Globus pallidus (tissue), 1 donor: ENCODE measurements at places on chromosomes 4 and X.

DNA sequence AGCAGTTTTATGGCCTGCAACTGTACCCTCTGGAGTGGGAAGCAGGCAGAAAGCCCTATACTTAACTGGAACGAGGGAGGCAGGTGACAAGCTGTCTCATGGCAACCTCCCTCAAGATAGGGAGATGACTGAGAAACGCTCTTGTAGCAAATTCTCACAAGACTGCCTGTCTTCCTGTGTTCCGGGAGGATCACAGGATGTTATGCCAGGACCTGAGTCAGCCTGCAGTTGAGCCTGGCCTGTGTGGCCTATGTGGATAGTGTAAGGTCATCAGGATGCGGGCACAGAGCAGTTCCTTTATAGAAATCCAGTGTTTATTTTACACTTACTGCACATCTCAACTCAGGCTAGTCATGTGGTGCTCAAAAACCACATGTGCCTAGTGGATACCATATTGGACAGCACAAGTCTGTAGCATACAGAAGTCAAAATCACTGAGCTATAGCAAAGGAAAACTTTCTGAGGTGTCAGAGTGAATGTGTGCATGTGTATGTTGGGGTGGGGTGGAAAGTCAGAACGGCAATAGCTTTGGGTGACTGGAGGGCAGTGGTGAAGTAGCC, 25.2 kb downstream of the TAF7L start:
- no peak for DNase-seq

DNA sequence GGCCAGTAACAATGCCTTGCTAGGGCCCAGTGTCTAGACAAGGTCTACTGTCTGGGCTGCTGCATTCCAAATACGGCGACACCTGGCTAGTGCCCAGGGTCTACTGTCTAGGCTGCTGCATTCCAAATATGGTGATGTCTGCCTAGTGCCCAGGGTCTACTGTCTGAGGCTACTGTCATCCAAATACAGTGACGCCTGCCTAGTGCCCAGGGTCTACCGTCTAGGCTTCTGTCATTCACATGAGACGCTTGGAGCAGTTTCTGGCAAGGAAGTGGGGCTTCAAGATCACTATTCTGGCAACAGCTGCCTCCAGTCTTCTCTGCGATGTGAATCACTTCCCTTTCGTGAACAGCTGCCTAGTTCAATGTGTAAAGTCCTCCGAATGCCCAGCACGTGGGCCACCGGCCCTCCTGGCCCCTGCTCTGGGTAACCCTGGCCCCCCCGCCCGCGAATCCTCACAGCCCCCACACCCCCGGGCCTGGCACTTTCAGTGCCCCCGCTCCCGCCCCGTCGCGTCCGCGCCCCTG, 12.7 kb downstream of the ACOX3 start:
- DNase-seq, result peak; percentile 55

DNA sequence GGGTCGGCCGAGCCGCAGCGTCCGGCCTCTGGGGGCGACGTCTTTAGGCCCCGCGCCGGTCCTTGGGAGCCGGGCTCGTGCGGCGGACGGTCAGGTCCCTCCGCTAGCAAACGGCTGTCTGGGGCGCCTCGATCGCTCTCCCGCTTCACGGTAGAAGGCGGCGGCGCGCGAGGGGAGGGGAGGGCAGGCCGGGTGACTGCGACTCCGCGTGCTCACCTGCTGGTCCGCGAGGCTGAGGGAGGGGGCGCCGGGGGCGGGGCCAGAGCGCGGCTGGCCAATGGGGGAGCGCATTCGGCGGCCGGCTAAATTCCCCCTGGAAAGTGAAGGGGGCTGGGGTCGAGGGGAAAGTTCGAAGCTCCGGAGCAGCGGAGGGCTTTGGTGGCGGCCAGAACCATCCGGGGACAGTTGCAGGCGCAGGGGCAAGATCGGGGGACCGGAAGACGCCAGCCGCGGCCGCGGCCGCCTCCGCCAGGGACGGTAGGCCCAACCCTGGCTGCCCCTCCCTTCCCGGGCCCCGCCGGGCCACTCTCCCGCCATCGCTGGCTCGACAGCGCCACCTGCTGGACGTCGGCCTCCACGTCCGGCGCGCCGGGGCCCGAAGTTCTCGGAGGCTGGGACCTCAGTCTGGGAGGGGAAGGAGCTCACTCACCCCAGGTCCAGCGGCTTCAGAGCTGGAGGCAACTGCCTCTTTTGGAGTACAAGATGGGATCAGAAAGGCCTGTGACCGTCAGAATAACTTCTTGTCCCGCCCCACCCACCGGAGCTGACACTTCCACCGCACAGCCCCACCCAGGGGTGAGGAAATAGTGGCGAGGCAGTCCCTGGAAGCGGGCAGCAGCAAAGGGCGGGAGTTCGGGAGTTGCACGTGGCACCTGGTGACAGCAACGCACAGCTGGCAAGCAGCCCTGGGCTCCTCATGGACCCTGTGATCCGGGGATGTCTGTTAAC, 49.9 kb downstream of the ELF4 start:
- peak; percentile 52 for DNase-seq

DNA sequence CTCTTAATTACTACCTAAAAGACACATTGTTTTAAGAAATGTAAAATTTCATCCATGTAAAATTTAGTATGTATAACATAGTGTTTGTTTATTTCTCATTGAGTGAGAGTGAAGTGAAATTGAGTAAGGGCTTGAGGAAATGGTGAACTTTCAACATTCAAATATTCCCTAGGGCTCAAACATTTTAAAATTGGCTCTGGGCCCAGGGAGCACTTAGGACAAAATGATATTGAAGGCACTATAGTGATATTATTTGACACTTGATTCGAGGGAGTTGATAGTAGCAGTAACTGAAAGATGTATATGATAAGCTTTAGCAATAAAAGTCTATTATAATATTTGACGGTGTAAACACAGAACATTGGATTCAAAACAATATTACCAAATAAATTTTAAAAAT, 1244.0 kb upstream of the TENM3 start:
- no peak for DNase-seq

- no peak for DNase-seq
Measured at GRCh38 chr4:2867758-2868491, 24.3 kb downstream of the ADD1 start.

- DNase-seq, result no peak
Measured at GRCh38 chrX:13101441-13102139, 57.2 kb upstream of the FAM9C start.

DNA sequence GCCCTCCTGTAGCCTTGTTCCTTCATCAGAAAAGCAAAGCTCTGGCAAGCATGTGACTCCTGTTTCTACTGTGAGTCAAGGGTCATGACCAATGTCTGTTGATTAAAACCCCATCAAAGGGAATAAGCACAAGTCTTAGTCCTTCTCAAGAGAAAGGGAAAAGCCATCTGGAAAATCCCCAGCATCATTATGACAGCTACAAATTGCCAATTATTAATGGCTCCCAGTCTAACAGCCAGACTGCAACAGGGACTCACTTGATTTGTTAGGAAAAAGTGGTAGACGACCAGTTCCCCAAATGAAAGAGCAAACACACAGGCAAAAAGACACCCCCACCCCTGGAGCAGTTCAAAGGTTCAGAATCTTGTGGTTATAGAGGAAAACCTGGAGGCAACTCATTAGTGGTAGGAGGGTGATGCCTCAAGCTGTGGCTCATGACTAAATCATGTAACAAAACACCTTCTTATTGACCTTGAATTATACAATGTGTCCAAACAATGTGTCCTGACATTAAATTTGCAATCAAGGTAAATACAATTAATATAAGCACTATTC, 315.7 kb downstream of the HNRNPD start:
- DNase-seq, result no peak

DNA sequence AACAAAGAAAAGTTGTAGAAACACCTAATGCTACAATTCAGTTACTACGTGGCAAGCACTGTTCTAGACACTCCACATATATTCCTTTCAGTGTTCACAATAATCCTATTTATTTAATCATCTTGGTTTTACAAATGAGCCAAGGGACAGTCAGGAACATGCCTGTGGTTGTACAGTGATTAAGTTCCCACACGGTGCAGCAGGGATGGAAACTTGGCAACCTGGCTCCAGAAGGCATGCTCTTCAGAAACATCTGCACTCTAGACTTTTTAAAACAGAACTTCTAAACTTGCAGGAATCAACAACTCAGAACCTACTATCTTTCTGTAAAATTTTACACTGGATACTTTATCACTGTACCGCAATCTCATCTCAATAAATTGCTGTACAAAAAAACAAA, 32.1 kb downstream of the TAPT1 start:
- no peak for DNase-seq
